ENCODE measurements at places on chromosomes 11 and 22.
A peak's percentile ranks its signal among the peaks of the same experiment; 100 is the strongest.

GRCh38 chr11:12200991-12201985 lies 90.9 kb downstream of the MICAL2 start:
- DNase-seq = peak; percentile 71

DNA sequence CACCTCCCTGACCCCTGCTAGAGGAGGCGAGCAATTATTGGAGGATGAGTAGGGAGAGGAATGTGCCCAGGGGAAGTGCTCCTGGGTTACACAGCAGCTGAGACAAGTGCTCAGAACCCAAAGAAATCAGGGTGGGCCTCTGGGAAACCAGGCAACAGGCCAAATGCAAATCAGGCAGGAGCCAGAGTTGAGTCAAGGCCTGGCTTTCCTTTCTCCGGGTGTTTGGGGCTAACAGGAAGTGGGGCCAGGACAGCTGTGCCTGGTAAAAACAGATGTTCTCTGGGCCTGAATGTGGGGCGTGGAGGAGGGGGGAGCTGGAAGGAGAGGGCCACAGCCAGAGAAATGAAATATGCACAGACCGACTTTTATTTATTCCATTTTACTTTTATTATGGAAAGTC lies 22.0 kb downstream of the MFNG start:
- no peak for DNase-seq

DNA sequence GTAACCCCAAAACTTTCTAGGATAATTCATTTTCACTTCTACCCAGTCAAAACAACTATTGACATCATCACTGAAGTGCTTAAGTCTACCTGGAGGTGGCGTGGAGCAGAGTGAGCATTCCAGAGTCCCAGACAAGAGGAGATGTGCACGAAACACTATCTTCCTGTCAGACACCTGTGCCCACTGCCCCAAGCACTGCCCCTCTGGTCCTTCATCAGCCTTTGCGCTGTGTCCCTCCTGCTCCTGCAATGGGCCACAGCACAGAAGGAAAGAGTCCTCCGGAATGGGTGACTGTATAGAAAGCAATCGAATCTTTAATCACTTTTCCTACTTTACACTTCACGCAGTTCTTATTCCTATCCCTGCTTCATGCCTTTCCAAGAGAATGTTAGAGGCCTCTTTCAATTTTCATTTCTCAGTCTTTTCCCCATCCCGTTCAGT lies 512 bp upstream of the GRIA4 start:
- DNase-seq = no peak

- no peak for DNase-seq
These were observed 581 bp upstream of the EIF3L start for GRCh38 chr22:37848587-37849088.

- DNase-seq = no peak
These were observed 201.0 kb upstream of the CADM1 start for GRCh38 chr11:115705200-115705599.

DNA sequence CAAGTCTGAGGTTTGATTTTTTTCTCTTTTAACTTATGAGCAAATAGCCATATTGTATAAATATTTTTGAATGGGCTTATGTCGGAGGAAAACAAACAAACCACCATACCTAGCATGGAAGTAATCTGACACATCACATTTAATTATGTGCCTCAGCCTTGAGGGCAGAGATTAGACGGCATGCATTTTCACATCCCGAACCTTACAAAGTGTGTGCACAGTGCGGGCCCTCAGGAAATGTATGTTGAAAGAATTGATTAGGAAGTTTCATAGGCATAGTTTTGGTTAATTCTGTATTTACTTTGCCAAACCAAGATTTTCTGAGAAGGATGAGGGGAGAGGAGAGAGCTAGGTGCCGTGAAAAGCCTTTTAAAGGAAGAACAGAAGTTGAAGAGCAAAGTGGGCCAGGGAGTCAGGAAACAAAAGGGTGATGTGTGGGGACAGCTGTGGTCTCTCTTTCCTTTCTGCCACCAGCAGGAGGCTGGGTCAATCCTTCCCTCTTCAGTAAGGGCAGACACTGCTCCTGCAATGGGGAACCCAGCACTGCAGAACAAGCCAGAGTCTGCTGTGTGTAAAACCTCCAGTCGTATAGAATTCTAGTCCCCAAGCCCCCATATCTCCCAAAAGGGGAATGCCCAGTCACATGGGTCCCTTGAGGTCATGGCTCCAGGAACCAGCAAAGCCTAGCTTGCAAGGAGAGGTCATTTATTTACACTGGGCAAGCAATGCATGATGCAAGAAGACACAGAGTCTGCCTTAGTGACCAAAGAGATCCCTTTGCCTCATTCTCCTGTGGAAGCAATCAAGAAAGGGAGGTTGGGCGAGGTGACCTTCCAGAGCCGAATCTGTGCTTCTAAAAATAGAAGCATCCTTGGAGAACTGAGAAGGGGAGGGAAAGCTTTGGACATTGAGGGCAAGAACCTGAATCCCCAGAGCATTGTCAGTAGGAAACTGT lies 71.1 kb upstream of the OLFML1 start:
- DNase-seq = no peak

GRCh38 chr22:37744589-37744988 lies 47.7 kb downstream of the TRIOBP start:
- DNase-seq = no peak

Measured in thoracic aorta (tissue), 2 donors.